Neural progenitor cell (in vitro differentiated cells): ENCODE measurements at places on chromosomes 7 and 10. TPM values are rescaled to one million over a fixed set of nuclear protein-coding genes. Genes with fewer than 3 reads are reported as not detected.

DNA sequence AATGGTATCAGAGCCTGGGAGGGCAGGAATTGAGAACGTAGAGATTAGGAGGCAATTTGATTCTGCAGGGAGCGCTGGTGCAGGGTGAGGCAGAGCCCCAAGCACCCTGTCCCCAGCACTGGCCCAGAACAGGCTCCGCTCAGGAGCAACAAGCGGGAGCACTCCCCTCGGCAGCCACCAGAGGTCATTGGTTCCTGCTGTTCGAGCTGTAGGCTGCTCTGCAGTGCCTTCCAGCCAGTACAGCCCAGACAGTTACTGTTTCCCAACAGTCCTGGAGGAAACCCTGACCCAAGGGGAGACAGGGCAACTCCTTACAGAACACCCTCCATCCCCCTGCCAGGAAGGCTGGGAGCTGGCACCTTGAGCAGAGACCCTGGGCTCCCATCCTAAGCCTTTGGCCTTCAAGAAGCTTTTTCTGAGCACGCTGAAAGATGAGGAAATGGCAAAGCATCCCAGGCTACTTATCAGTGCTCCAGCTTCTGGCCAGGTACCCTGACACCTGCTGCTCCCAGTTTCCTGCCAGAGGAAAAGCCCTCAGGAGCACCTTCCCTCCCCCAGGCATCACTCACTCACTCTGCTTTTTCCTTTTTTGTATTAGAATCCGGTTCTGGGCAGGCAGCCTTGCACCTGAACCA is 71.2 kb upstream of the EFCAB10 start:
- peak; percentile 89 for DNase-seq

- no peak for DNase-seq
Observed at GRCh38 chr7:5408777-5409176, 14.9 kb downstream of the TNRC18 start.

GRCh38 chr7:92668564-92668963 is 78.4 kb upstream of the FAM133B start:
- DNase-seq, result no peak

DNA sequence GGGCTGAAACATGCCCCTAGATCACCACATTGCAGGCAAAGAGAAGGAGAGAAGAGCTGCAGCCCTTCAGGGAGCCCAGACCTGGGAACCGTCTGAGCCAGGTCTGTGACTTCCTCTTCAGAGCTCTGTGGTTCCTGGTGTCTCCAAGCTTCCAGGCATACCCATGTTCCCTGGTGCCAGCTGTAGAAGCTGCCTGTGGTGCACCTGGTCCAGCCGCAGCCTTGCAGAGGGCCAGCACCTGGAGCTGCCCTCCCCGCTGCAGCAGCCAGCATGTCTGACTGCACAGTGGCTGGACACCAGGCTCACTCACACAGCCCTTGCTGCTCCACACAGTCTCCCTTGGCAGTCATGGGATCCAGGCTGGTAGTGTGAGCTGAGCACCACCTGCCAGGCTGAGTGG is 33.6 kb downstream of the C7orf25 start:
- DNase-seq, result no peak

GRCh38 chr10:78770167-78771090 is 298.3 kb upstream of the ZMIZ1 start:
- no peak for DNase-seq

DNA sequence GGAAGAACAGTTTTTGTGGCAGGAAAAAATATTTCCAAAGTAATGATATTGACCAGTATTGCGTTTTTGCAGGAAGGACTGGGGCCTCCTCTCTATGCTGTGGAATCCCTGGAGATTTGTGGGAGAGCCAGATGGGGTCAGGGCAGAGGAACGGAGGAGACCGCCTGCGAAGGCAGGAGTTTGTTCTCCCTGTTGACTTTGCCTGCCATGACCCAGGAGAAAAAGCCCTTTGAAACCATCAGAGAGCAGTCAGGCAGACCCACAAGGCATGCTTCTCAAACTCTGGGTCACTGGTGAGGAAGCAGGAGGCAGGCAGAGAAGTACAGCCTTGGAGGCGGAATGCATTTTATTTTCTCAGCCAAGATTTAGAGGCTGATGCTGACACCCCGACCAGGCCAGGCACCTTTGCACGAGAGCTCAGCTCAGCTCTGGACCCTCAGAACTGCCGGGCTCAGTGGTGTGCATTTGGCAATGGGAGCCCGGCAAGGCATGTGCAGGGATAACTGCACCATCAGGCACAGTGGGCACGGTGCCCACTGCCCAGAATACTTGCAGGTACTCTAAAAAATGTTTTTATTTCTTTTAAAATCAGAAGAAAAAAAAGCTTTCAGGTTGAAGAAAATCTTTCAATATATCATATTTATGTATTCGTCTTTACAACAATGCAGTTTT is 410.4 kb downstream of the RPS24 start:
- no peak for DNase-seq

DNA sequence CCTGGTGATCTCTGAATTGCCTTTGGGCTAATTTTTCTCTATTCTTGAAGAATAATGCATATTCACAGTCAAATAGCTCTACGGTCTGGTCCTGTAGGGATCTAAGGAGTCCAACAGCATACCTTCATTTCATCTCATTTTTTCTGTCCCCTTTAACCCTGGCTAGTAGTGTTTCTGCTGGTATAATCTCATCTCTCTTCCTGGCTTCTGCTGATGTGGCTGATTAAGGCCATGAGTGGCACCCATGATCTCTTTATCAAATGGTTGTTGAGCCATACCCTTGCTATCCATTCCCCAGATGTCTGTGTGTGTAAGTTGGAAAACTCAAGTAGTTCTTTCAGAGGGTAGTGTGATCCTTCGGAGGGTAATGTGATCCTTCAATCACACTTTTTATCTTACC is 119.5 kb downstream of the MARCHF5 start:
- DNase-seq, result no peak

GRCh38 chr10:47256751-47257336 is 43.2 kb upstream of the GDF10 start:
- DNase-seq, result no peak

- DNase-seq, result no peak
Observed at GRCh38 chr10:94334857-94335256, 27.9 kb downstream of the NOC3L start.

DNA sequence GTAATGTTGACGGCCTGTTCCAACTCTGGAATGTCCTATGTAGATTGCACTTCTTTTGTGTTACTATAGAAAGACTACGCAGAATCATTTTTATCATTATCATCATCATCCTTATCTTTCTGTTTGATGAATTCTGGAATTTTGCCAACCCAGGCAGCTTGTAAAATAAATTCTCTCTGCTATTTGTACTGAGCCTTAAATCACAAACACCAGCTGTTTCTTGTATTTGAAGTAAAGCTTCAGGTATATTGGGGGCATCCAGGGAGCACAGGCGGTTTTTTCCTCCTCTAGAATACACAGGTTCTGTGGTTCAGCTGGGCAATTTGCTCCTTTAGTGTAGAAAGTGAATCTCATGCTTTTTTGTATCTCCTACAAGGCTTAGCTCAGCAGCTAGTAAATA is 14.9 kb upstream of the CPA5 start:
- no peak for DNase-seq

DNA sequence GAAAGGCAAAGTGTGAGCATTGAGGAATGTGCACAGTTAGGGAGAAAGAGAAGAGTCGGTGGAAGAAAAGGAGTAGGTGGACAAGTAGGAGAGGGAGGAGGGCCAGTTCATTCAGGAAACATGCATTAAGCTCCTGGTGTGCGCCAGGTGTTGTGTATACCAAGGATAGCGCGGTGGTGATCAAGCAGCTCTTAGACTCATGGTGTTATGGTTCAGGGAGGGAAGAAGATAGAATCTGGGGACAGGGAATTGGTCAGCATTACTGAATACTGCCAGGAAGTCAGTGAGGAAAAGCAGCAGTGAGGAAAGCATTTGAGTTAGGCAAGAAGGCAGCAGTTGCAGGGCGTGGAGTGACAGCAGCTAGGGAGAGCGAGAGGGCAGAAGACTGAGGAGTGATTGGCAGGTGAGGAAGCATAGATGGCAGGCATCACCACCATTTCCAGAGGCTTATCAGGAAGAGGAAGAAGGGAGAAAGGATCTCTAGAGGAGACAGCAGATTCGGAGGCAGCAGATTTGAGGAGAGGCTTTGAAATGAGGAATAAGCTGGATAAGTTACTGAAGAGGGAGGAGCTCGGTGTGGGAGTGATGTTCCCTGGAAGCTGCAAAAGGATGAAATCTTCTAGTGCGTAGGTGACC is 265.6 kb downstream of the GFRA1 start:
- no peak for DNase-seq

- no peak for DNase-seq
Observed at GRCh38 chr7:77727527-77727926, 31.3 kb downstream of the RSBN1L start.

GRCh38 chr10:74623786-74624185 is 202.6 kb upstream of the KAT6B start:
- no peak for DNase-seq

DNA sequence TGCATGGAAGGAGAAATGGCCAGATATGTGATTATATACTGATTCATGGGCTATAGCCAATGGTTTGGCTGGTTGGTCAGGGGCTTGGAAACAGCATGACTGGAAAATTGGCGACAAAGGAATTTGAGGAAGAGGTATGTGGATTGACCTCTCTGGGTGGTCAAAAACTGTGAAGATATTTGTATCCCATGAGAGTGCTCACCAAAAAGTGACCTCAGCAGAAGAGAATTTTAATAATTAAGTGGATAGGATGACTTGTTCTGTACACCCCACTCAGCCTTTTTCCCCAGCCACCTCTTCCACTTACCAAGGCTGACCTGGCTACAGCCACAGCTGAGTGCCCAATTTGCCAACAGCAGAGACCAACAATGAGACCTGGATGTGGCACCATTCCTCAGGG is 146.7 kb downstream of the GPR37 start:
- no peak for DNase-seq

DNA sequence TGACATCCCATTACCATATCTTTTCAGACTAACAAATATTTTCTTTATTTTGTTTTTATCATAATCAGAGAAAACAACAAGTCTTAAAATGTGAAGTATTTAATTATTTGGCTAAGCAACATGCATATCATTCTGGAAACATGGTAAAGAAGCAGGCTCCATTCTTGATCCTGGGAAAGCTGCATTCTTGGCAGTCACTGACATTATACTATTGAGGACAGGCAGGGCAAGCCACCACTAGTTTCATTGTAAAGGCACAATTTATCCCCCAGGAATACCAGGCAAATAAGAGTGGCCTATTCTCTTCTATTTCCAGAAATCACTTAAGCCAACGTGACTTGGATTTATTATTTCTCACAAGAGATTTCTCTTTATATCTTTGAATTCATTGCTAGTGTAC is 153.8 kb upstream of the AKR1E2 start:
- no peak for DNase-seq

- DNase-seq, result no peak
Observed at GRCh38 chr7:107783648-107784047, 19.4 kb downstream of the SLC26A3 start.

- DNase-seq, result peak; percentile 34
Observed at GRCh38 chr10:74103560-74104258, 46.9 kb downstream of the AP3M1 start.

- DNase-seq, result no peak
Observed at GRCh38 chr10:26222563-26222962, 6.0 kb downstream of the GAD2 start.

The ITIH5 gene
- total RNA-seq, result 0.84 and 1.1 TPM in 2 replicates

The FFAR4 gene
- 0.04 and 0.06 TPM in 2 replicates for total RNA-seq

The IPMK gene
- 8.6 and 14.3 TPM in 2 replicates for total RNA-seq

The CHRM2 gene
- not detected in 2 replicates for total RNA-seq

The CTAGE4 gene
- total RNA-seq, result 0.43 and 1.1 TPM in 2 replicates

The SLC39A12 gene
- 0.22 TPM in 1 of 2 replicates, not detected in the other for total RNA-seq

The DNAH11 gene
- 0.13 and 0.99 TPM in 2 replicates for total RNA-seq
